ENCODE measurements at places on chromosomes 2 and 18.

DNA sequence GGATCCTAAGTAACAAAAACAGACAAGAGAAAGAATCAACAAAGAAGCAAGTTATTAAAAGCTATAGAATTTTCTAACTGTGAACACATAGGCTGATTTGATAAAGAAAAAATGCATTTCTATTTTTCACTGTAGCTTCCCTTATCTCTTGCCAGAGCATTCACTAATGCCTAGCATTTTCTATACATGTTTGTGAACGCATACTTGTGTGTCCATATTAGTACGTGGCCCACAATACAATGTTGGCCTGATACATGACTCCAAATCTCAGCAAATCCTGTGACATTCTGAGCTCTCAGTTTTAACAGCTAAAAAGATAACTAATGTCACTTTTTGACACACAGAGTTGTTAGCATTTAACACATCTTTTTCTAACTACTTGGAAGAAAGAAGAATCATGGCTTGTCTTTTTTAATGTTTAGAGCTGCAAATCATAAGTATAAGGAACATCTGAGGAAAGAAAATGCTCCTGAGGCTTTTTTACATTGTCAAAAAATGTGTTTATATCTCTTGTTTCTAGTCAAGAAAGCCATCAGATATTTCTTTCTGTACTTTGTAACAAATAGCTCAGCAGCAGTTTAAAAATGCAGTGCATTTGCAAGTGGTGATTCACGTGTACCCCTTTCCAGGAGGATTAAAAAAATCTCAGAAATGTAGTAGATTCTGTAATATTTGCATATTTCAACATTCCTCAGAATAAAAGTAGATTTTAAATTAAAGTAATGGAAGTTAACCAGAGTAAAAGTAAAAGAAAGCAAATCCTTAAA is 1646.8 kb upstream of the TMEFF2 start:
- DNase-seq = no peak

- DNase-seq = no peak
These were observed 89.7 kb downstream of the CRIM1 start for GRCh38 chr2:36445185-36445866.

- DNase-seq = peak; percentile 63
These were observed 2.6 kb downstream of the ZNF521 start for GRCh38 chr18:25349131-25349925.

- DNase-seq = no peak
These were observed 64.9 kb downstream of the EPAS1 start for GRCh38 chr2:46361920-46362666.

DNA sequence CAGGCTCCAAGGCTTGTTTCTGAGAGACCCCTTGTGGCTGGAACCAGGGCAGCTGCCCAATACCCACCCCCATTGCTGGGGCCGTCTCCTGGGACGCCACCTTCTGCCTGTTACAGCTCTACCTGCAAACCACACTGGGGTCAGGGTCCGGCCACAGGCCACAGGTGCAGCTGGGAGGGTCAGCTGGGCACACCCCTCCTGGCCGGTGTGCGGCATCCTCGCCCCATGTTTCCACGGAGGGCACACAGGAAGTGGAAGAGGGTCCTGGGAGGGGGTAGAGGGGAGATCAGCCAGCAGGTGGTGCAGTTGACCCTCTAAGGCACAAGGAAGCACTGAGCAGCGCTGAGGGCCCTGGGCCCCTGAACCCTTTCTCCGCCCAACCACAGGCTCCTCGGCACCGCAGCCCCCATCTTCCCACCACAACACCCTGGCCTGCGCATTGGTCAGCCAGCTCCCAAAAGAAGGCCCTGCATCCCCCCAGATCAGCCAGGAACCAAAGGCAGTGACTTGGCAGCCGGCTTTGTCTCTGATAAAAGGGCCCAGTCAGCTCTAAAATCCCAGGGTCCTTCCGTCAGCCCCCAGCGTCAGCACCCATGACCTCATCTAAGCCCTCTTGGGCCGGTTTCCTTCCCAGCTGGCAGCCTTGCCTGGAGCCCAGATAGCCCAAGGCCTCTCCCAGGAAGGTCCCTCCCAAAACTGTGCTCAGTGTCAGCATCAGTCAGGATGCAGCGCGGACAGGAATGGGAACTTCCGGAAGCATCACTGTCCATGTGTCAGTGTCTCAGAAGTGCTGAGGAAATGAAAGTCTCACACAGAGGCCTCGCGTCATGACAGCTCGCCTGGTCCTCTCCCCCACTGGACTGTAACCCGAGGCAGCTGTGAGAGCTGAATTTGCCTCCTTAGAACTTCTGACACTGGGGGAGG is 1.7 kb downstream of the ERFE start:
- peak; percentile 73 for DNase-seq

- DNase-seq = no peak
These were observed 1004.4 kb upstream of the CDH2 start for GRCh38 chr18:29181151-29181901.

GRCh38 chr2:143732076-143732475 is 602.9 kb downstream of the ARHGAP15 start:
- DNase-seq = no peak

DNA sequence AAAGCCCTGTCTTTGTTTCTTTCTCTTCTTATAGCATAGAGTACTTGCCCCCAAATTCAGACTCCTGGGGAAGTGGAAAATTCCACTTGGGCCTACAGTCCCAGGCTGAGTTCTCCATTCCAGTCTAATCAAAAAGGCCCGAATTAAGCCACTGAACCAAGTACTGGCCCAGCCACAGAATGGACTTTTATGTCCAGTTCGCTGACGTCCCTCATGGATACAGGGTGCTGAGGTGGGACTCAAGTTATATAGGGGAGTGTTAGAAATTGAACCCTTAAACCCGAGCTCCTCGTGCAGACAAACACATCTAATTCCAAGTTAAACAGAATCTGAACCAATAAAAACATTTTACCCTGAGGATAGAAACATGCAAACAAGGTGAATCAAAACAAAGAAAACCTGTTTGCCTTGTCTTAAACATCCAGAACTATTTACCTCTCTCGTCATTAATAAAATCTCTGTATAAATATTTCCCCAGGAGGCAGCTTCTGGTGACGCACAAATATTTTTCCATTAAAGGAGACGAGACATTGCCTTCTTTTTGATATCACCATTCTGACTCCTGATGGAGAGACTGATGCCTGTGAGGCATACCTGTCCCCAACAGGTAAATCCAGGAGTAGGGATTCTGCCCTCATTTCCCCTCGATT is 136.8 kb upstream of the ARL4C start:
- no peak for DNase-seq

DNA sequence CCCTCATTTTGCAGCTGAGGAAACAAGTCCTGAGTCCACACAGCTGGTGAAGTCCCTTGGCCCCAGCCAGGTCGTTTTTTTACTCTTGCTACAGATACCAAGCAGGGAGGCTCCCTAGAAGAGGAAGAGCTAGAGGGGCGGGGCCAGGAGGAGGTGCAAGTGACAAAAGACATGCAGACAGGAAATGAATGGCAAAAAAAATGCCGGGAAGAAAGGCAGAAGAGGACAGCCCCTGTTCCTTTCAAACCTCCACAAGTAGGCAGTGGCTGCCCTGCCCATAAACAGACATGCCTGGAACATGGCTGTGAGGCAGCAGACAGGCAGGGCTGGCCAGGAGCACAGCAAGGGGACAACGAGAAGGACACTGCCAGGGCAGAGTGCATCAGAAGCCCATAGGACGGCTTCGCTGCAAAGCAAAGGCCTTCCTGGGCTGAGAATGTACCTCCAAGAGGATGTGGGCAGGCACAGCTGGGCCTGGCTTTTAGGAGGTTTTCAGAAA is 108.7 kb downstream of the ZBTB7C start:
- no peak for DNase-seq

Measured in head of caudate nucleus (tissue), 42 donors.